ENCODE measurements at places on chromosomes 2 and 18.

GRCh38 chr18:70370762-70371733 is 82.2 kb downstream of the SOCS6 start:
- DNase-seq = no peak

GRCh38 chr2:73243884-73244570 is 9.9 kb downstream of the CCT7 start:
- DNase-seq = peak; percentile 82

DNA sequence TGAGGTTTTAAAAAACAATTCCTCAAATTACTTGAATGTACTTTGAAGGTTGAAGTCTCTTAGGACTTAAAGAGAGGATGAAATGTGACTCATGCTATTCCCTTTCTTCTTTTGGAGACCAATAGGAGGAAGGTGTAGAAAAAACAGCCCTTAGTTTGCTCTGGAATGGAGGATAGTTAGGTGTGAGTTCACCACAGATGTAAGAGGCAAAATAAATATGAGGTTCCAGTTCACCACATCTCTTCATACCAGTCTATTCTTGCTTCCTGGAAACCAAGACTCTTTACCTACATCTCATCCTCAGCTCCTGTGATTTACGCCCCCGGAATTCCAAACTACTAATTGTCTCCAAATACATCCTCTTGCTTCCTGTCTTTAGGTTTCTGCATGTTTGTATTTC is 77.5 kb upstream of the TTC21B start:
- DNase-seq = no peak

- peak; percentile 79 for DNase-seq
Measured at GRCh38 chr2:10285556-10286198, 17.0 kb upstream of the HPCAL1 start.

DNA sequence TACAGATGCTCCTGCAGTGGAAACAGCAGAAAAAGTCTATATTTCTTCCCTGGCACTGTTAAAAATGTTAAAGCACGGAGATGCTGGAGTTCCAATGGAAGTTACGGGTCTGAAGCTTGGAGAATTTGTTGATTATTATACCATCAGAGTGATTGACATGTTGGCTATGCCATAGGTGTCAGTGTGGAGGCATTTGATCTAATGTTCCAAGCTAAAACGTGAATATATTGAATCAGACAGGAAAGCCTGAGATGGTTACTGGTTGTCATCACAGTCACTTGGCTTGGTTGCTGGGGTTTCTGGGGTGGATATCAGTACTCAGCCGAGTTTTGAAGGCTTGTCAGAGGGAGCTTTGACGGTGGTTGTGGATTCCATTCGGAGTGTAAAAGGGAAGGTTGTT is 262.9 kb upstream of the CNTNAP5 start:
- no peak for DNase-seq

GRCh38 chr2:54330926-54331835 is 75.2 kb upstream of the TSPYL6 start:
- no peak for DNase-seq

DNA sequence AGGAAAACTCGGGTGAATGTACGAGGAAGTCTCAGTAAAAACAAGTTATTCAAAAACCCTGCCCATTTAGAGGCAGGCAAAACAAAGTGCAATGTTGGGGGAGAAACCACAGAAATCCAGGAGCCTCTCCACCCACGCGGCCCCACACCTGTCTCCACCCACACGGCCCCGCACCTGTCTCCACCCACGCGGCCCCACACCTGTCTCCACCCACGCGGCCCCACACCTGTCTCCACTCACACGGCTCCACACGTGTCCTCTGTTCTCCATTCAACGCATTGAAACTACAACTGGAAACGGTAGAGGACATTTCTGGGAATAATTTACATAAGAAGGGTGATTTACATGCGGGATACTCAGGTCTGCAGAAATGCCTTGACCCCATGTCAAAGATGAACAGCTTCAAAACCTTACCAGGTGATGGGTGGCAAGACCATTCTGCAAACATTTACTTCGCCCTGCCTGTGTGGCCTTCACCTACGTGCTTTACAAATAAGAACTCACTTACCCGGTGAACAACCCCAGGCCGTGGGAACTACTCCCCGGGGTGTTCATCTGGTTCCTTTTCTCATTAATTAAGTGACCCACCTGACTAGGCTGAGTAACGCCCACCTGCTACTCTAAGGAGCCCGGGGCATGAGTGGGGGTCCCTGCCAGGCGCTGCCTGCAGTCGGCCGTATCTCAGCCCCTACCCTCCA is 100.4 kb downstream of the EIPR1 start:
- DNase-seq = no peak

DNA sequence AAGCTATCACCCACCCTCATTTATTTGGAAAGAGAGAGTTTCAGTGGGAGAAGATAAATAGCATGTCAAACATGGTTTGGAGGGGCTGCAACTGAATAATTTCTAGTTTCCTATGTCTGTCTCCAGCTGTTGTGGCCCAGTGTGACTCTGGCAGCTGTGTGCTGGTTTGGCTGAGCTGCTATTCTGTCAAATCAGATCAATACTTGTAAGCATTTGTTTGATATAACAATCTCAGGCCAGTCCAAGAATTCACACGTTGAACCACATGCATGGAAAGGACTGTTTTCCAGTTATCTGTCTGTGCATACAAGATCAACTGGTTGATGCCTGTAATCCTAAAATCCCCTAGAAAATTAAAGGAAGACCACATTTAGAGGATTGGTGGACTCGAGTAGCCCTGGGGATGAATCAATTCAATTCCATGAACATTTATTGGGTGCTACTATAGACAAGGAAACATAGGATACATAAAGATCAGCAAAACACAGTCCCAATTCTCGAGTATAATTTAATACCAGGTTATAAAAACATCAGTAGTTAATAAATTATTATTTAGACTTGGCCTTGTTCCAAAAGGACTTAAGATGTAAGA is 209.0 kb upstream of the PARD3B start:
- no peak for DNase-seq

GRCh38 chr2:235658351-235659174 is 164.7 kb downstream of the AGAP1 start:
- DNase-seq = no peak

DNA sequence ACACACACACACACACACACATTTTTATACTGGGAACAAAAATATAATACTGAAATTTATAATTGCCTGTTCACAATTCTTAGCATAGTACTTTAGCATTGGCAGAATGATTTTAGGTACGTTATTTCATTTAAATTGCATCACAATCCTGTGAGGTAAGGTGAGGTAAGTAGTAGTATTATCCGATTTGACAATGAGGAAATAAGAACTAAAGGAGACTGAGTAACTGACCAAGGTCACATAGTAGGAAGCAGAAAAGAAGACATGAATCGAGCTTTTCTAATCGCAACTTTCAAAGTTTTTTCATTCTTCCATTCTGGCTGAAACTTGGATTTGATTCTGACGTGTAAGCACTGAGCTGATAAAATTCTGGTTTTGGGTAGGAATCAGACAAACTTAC is 351.2 kb downstream of the KIAA1328 start:
- DNase-seq = no peak

DNA sequence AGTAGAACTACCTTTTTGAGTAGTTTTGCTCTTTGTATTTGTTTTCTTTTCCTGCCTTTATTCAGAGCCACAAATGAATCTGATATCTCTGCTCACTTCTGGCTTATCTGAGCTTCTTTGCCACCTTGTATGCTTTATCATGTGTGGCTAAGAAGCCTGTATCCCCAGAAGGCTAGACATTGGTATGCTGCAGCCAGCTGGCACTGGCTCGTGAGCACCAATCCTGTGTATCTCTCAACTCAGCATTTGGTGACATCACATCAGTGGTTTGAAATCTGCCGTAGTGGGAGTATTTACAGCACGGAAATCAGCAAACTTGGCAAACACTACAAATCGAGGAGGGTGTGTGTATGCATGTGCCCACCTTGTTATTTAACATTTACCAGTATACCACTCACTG is 183.7 kb upstream of the LHCGR start:
- DNase-seq = no peak

GRCh38 chr2:130246430-130246829 is 48.2 kb upstream of the TUBA3E start:
- DNase-seq = no peak

DNA sequence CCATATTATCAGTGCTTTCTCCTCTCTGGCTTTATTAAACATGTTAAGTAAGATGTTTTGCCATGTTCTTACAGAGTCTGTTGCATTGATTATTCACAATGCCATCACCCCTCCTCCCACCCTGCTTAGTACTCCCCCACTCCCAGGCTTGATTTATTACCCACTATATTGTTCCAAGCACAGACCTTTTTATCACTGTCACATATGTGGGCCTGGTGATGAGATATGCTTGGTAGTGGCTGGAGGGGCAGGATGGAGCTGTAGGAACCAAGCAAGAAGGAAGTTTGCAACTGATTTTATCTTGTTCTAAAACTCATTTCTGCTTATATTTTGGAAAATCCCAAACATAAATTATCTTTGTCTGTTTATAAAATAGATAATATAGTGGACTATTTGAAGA is 748.2 kb upstream of the CELF4 start:
- DNase-seq = no peak
